ENCODE measurements at places on chromosomes 1 and 21. TPM values are rescaled to one million over a fixed set of nuclear protein-coding genes. Genes with fewer than 3 reads are reported as not detected.

- DNase-seq, result no peak
Measured at GRCh38 chr1:28591708-28592320, at the start of gene RAB42. TSS of gene RAB42 (plus strand) at chr1:28592265. CDS start at chr1:28592512, 247 bp downstream.

DNA sequence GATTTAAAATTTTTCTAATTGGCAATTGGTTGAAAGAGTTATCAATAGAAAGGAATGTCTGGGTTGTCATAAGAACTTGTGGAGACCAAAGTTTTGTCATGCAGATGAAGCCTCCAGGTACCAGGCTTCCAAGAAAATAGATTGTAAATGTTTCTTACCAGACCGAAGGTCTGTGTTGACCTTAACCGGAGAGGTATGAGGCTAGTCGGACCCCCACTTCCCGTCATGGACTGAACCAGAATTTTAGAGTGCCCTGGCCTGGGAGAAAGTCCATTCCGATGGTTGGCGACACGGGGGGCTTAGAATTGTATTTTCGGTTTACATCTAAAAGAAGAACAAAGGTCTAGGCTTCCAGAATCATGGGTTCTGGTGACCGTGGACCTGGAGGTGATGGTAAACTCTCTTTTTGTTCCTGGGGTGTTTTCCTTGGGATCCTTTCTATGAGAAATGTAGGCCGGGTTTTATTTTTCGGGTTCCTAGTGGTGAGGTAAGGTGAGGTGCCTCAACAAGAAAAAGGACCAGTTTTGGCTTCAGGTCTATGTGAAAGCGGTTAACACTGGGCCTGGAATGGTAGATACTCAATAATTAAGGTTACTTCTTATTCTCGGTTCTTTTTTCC is 405 bp upstream of the UHMK1 start:
- DNase-seq, result no peak

GRCh38 chr1:194830387-194830786 is 1644.0 kb upstream of the B3GALT2 start:
- no peak for DNase-seq

DNA sequence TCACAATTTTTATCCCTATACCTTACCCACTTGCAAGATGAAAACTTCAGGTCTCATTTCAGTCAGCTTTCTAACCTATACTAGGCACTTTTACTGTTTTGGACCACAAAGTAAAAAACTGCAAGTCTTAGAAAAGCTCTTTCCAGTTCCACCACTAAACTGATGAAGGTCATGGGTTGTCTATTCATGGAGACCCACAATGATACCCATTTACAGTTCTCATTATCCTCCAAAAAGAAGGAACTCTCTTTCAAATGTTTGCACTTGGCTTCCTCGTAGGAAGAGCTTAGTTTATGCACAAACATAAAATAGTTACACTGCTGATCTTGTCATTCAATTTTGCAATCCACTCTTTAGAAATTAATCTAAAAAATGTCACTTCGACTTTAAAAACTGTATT is 9.3 kb downstream of the ZNF281 start:
- DNase-seq, result no peak

TSPEAR gene
- total RNA-seq, result not detected

- DNase-seq, result peak; percentile 61
Measured at GRCh38 chr1:63611231-63611630, 18.0 kb downstream of the PGM1 start.

DNA sequence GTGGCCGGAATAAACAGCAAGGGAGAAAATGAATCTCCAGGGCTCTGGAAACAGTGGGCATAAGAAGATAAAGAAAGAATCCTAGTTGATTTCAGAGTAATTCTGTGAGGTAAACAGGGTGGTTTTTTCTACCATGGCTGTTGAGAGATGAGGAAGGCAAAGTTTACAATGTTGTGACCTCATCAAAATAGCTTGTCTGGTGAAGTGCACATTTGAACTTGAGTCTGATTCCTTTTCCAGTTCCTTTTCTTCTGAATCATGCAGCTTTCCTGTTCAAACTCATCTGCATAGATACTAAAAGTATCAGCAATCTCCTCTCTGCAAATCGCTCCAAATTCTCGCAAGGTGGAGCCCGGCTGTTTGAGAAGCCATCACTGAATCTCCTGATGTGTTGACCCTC is 161.7 kb downstream of the PLPP3 start:
- DNase-seq, result no peak

- DNase-seq, result no peak
Measured at GRCh38 chr1:18997508-18997907, 41.0 kb upstream of the IFFO2 start.

S100A9 gene
- 1.1 TPM for total RNA-seq

GRCh38 chr1:38741341-38741740 is 118.2 kb downstream of the RRAGC start:
- DNase-seq, result no peak

GRCh38 chr1:230317823-230318819 is 108.0 kb downstream of the PGBD5 start:
- no peak for DNase-seq

GRCh38 chr1:99680270-99680669 is 34.4 kb downstream of the PALMD start:
- peak; percentile 48 for DNase-seq

DNA sequence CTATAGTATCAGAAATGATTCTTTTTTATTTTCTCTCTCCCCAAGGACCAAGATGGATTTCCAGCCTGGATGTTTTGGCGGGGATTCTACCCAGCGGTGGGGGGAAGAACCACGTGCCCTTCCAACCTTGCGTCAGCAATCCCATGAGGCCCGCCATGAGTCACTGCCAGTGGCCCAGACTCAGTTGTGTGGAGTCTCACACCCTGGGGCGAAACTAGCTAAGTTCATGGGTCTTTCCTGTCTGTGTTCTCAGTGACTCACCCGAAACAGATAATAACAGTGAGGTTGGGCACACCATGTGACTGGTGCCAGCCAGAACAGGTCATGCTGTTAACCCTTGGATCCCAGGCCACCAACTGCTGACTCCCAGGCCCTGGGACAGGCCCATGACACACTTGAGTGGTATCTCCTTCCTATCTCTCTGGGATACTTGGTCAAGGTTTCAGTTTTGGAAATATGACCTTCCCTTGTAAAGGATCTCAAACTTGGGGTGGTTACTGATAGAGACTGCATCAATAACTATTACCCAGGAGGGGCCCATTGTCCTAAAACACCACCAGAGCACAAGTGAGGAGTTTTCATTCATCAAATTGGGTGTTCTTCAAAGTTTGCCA is 98.0 kb upstream of the DUSP10 start:
- peak; percentile 100 for DNase-seq

- peak; percentile 41 for DNase-seq
Measured at GRCh38 chr1:62175568-62176179, 19.0 kb upstream of the L1TD1 start.

DNA sequence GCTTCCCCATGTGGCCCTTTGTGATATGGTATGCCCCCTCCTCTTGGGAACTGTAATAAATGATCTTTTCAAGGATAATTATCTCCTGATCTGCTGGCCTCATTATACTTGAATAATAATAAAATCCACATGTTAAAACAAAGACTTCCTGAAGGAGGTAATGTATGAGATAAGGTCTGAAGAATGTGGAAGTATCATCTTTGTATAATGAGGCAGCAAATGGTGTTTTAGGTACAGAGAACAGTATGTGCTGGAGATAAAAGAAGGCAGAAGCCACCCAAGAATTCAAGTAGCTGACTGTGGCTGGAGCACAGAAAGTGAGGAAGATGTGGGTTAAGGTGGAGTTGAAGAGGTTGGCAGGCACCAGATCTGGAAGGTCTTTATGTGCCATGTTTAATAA is 12.8 kb upstream of the COG2 start:
- DNase-seq, result no peak

DNA sequence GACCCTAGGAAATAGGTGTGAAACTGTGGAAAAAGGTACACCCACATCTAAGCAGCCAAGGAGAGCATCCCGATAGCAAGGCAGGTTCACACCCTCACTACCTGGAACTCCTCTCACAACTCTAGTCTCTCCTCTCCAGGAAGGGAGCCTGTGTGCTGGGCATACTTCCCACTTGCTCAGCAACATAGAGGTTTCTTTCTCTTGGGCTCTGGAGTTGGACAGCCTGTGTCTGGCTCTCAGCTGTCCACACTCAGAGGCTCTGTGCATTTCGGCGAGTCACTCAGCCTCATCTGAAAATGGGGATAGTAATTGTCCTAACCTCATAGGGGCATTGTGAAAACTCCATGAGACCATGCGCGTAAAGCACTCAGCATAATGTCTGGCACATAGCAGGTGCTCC is 29.6 kb upstream of the VWA5B1 start:
- DNase-seq, result no peak

DNA sequence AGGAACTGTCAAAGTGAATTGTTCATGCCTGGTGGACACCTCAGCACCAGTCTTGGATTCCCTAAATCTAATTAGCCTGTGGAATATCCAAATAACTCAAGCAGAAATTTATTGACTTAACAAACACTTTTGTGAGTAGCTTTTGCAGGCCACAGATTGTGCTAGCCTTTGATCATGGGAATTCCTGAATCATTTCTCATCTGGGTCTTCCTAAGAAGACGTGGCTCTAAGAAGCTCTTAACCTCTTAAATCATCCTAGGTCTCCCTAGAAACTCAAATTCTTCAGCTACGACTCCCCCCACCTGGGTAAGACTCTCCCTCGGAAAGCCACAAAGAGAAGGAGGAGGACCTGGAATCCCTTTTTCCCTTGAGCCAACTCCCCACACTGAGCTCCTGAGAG is 53.8 kb upstream of the PSEN2 start:
- peak; percentile 86 for DNase-seq

DNA sequence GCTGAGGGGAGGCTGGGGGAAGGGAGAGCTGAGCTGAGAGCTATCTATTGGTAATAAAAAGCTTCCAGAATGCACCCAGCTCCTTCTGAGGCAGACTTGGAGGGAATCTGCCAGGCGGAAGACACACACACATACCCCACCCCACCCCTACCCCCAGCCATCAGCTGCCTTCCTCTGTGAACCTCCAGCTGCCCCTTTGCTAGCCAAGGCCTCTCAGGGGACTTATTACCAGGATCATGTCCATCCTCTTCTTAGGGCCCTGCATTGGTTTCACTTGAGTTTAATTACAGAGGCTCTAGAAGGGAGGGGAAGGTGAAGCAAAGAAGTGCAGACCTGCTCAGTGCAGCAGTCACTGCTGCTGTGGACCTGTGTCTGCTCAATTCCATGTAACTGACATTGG is 156.4 kb downstream of the OMA1 start:
- DNase-seq, result no peak

GRCh38 chr1:151839457-151840403 is at the start of gene C2CD4D:
TSS of gene C2CD4D (minus strand) at chr1:151839820. CDS start at chr1:151838989, 831 bp downstream.
- peak; percentile 68 for DNase-seq

NCAM2 gene
- total RNA-seq, result 0.12 TPM

DNA sequence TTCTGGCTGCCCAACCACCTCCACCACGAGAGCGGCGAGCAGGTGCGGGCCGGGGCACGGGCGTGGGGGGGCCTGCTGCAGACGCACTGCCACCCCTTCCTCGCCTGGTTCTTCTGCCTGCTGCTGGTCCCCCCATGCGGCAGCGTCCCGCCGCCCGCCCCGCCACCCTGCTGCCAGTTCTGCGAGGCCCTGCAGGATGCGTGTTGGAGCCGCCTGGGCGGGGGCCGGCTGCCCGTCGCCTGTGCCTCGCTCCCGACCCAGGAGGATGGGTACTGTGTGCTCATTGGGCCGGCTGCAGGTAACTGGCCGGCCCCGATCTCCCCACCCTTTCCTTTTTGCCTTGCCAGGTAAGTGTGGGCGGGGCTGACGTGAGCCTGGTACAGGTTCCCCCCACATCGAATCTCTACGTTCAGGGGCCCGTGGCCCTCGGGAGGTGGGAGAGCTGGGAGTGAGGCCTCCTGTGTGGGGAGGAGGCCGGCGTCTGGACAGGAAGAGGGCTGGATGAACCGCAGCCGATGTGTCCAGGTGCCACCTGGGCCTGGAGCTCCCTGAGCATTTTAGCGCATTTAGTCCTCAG is 51.7 kb downstream of the COL18A1 start:
- DNase-seq, result no peak

KPRP gene
- total RNA-seq, result not detected

- no peak for DNase-seq
Measured at GRCh38 chr1:28887419-28887834, 26.9 kb upstream of the EPB41 start.

DNA sequence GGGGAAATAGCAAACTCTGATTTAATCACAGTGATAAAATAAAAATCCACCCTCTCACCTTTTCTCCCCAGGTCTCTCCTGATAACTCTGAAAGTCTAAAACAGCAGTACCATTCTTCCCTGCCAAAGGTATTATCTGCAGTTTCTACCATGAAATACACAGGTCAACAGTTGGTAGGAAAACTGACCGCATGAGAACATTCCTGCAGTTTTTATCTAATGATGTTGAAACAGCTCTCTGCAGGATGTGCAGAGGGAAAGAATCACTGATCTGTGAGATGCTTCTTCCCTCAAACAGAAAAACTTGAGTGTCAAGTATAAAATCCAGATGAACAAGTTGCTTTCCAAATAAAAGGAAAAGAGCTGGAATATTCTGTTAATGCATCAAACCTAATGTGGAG is 39.1 kb downstream of the KCNJ6 start:
- peak; percentile 39 for DNase-seq

DNA sequence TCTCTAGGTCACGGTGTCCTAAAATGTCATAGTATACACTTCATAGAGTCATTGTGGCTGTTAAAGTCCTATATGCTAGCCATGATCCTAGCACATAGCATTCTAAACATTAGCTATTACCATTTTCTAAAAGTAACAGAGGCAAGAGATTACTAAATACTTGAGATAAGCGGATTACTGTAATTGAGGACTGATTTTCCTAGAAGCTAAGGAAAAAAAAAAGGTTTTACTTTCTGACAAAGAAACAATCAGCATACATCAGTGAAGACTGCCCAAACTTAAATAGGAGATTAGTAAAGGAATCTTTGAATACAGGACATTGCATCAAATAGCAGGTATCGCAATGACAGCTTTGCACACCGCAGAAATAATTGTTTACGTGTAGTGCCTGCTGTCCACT is 91.3 kb upstream of the HNRNPU start:
- DNase-seq, result no peak

DNA sequence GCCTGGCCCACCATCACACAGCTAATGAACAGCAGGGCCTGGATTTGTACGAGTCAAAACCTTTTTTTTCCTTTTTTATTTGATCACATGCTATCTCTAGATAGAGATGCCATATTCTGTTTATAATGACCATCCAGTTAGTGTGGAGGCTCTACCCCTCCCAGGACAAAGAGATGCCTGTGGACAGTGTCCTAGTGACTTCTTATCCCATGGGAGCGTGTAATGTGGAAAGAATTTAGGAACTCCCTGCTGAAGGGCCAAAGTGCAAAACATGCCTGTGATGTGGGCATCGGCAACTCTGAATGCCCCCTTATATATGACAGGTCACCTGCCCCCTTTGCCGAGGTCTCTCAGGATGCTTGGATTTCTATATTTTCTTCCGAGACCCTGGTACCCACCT is 292.2 kb downstream of the RRAGC start:
- no peak for DNase-seq

FALEC gene
- total RNA-seq, result not detected

- no peak for DNase-seq
Measured at GRCh38 chr1:6271554-6271953, 10.7 kb upstream of the GPR153 start.

SMPDL3B gene
- total RNA-seq, result not detected

DNA sequence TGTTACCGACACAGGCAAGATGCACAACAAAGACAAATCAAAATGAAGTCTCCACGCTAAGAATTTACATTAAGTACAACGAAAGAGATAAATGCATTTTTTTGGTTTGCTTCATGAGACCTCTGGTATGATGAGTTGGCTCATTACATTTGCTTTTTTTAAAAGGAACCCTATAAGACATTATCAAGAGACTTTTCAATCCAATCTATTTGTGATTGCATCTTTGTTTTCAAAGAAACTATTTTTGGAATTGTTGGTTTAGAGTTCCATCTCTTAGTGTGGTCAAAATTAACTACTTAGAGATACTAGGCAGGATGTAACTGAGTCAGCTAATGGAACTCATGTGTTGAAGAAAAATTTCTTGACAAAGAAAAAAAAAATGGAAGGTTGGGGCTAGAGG is 200.1 kb downstream of the ZC3H11B start:
- DNase-seq, result peak; percentile 52
